ENCODE measurements at places on chromosomes 7 and 10.

- DNase-seq = no peak
Observed at GRCh38 chr7:155097338-155097737, 27.2 kb downstream of the HTR5A start.

GRCh38 chr7:102310414-102310815, 23.7 kb downstream of the SH2B2 start:
- no peak for DNase-seq

GRCh38 chr7:103660455-103661371, 214.7 kb upstream of the SLC26A5 start:
- DNase-seq = no peak

DNA sequence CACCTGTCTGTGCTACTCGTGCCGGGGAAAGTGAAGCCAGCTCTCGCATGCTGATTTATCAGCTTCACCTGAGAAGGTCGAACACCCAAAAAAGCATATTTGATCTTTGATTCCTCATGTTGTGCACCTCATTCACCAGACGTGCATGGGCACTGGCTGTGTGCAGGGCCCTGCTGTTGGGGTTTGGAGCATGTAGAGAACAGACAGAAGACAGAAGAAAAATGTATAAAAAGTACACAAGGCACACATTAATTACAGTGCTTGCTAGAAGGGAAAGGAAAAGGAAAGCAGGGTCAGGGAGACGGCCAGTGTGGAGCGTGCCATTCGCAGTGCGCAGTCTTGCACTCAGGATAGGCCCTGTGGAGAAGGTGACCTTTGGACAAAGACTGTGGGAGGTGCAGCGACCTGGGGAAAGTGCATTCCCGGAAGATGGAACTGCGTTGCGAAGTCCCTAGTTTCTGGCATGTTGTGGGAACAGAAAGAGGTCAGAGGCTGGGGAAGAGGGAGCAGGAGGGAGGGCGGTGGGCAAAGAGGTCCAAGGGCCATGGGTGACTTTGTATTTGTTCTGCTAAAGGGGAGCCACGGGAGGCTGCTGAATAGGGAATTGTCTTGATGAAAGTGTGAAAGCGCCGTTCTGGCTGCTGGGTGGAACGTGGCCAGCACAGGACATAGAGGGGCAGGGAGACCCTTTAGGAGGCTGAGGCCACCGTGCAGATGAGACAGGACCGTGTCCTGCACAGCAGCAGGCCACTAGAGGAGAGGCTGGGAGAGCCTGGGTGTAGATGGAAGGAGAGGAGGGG, 232.8 kb downstream of the GLRX3 start:
- peak; percentile 37 for DNase-seq

DNA sequence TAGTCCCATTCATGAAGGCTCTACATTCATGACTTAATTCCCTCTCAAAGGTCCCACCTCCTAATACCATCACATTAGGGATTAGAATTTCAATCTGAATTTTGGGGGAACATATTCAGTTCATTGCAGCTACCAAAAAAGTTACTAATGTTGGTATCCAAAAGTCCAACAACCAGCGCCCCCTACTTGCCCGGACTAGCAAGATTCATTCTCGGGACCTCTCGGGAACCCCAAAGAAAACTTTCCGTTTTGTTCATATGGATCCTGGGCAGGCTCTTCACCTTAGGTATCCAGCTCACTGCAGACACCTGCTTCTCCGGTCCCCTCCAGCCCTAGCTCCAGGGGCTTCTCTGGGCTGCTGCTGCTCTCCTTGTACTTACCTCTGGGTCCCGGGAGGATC, 8.9 kb upstream of the GRK5 start:
- no peak for DNase-seq

DNA sequence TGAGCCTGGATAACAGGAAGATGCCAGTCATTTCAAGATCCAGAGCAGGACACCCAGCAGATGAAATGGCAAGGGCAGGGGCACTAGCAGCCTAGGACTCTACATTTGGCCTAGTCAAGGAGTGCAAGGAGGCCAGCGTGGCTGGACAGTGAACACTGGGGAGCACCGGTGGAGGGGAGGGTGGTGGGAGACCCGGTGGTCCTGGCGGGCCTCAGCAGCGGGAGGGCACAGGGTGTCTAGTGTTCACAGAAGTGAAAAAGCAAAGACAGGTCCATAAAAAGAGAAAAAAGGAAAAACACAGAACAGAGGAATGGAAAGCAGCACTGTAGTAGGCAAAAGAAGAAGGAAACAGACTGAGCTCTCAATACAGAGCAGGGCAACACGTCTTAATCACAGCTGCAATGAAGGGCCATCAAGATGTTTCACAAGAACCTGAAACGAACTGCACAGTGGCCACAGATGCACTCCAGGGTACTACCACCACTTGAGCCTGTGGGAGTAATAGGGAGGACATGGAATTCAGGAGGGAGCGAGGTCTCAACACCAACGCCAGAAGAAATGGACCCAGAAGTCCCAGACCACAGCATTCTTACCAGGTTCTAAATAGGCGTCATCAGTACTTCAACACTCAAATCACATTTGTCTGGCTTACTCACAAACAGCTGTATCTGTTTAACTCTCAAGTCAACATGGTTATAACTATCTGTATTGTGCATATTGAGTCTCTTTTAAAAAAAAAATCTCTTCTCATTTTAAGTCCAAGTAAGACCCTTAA, 573.7 kb downstream of the PARD3 start:
- DNase-seq = no peak

DNA sequence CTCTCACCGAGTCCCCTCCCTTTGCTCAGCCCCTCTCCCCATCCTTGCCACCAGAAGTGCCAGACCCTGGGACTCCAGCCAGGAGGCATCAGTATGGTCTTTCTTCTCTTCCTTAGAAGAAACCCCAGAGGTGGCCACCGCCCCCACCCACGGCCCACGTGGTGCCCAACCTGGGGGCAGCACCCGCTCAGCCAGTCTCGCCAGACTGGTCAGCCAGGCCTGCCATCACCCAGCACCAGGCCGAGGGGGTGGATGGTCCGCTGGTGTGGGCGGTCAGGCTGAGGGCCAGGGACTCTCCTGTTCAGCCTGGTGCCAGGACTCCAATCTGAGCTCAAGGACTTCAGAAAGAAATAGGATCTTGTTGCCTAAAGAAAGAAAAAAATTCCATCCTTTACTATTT, 5.8 kb upstream of the CLDN4 start:
- DNase-seq = no peak

- DNase-seq = peak; percentile 63
Observed at GRCh38 chr7:140639366-140640053, 1.1 kb downstream of the DENND2A start.

DNA sequence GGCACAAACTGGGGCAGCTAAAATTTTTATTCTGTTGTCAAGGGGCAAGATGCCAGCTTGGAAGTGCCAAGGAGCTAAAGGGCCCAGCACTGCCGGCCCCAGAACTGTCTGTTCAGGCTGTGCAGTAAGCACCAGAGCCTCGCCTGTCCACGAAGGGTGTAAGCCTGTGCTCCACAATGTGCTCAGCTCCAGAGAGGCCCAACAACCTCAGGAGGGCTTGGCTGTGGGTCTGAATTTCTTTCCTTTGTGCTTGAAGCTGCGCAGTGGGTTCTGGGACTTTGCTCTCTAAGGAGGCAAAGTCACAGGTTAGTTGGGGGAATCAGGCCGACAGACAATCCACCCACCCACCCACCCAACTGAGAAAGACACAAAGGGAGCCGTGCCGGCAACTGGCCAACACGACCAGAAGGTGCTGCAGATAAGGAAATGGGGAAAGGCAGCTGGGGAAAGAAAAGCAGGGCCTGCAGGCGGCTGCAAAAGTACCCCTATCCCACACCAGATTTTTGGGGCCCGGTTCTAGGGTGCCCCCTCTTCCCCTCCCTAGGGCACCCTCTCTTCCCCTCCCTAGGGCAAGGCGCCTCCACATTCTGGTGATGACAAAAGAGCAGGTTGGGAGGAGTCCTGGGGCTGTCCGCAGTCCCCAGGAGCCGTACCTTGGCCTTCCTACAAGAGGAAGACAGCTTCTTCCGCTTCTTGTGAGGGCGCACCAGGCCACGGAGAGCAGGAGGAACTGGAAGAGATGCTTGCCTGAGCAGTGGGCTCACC, 7.7 kb downstream of the DDX56 start:
- DNase-seq = no peak

GRCh38 chr10:72158176-72158575, 57.6 kb upstream of the ANAPC16 start:
- DNase-seq = no peak

DNA sequence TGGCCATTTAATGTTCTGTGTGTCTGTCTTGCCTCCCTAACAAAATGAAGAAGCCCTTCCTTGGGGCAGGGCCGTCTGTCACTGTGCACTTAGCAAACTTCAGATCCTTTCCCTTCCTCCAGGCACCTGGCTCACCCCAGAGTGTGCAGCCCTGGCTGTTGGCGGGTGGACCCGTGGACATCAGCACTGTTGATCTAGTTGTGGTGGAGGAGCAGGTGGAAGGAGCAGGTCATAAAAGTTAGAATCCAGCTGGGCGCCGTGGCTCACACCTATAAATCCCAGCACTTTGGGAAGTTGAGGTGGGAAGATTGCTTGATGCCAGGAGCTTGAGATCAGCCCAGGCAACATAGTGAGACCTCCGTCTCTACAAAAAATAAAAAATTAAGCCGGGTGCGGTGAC, 12.7 kb downstream of the RAB19 start:
- DNase-seq = no peak

GRCh38 chr7:29396563-29396962, 167.1 kb upstream of the PRR15 start:
- no peak for DNase-seq

- DNase-seq = no peak
Observed at GRCh38 chr7:156928406-156928747, 21.1 kb upstream of the NOM1 start.

- no peak for DNase-seq
Observed at GRCh38 chr10:17533731-17534130, 79.3 kb upstream of the ST8SIA6 start.

DNA sequence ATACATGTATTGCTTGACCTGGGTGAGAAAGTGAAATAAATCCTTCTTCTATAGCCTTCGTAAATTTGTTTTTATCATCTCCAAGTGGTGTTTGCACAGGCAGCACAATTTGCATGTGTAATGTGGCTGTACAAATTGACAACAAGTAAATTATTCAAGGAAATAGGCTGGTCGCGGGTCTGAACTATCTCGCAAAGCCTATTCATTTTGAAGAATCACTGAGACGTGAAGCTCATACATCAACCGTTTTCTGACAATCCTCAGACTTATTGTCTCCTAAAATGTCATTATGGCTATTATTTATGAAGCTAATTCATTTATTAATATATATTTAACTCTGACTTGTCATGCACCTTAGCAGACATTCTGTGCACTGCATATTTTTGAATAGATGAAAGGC, 16.2 kb upstream of the FAM204A start:
- DNase-seq = no peak

GRCh38 chr7:40765639-40766038, 630.8 kb downstream of the SUGCT start:
- no peak for DNase-seq

DNA sequence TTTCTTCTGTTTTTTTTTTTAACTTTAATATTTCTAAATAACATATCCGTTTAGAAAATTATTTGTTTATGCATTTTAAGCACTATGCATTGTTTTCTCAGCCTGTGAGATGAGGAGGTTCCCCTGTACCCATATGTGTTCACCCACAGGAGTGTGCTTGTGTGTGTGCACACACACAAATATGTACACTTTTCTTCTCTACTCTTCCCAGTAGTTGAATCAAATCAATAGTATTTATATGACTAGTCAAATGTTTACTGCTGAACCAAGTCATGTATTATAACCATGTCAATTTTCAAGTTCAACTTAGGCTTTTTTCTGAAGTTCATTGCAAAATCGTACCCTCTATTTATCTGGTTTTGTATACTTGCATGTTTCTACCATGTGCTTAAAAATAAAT, 37.3 kb downstream of the HDAC9 start:
- no peak for DNase-seq

GRCh38 chr7:104252409-104253134, 44.8 kb upstream of the ORC5 start:
- DNase-seq = no peak

- DNase-seq = no peak
Observed at GRCh38 chr7:77393954-77394353, 22.2 kb downstream of the GSAP start.

GRCh38 chr7:590731-591551, 71.3 kb upstream of the PDGFA start:
- no peak for DNase-seq

- DNase-seq = no peak
Observed at GRCh38 chr10:114375047-114375446, 29.3 kb downstream of the AFAP1L2 start.

DNA sequence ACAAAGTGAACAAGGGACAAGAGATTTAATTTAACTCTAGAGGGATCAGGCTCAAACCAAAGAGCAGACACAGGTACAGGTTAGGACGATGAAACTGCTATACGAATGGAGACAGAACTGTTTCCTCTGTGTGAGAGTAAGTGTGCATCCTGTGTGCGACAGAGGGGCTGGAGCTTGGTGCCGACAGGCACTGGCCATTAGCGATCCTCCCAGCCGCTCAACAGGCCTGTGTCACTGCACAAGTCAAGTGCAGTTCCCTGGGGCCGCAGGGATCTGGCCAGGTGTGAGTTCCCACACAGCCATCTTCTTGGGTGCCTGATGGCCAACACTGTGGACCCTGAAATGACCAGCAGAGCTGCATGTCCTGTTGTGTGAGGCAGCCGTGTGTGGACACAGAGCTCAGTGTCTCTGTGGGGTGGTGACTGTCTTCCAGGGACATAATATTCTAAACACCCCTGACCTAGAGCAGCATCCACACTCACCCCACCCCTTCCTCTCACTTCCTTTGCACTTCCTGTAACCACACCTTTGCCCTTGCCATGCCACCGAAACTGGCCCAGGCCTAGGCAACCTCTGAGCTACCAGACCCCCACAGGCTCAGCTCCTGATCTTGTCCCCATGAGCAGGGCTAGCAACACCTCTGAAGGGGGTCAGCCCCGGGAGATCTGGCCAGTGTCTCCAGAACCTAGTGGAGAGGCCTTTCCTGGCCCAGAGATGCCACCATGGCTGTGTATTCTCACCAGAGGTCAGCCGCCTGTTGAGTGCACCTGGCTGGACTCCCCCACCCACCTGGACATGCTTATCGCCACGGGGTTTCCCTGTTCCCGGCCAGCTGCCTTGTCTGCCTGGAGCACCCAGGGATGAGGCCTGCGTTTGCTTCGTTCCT, 11.7 kb upstream of the TBRG4 start:
- no peak for DNase-seq

- DNase-seq = no peak
Observed at GRCh38 chr10:95976362-95977229, 66.8 kb upstream of the CCNJ start.

- peak; percentile 53 for DNase-seq
Observed at GRCh38 chr10:80491251-80492102, 37.4 kb downstream of the TSPAN14 start.

- DNase-seq = peak; percentile 41
Observed at GRCh38 chr7:45978731-45979211, 57.7 kb upstream of the IGFBP3 start.

- no peak for DNase-seq
Observed at GRCh38 chr10:54139819-54140428, 661.1 kb downstream of the PCDH15 start.
